ENCODE measurements at places on chromosomes 13 and 19. TPM values are rescaled to one million over a fixed set of nuclear protein-coding genes. Genes with fewer than 3 reads are reported as not detected.

- DNase-seq: no peak
- H3K27ac ChIP-seq: no peak overlapping the region
- no peaks in the 10 kb centered on the region for H3K27me3 ChIP-seq
- H3K4me1 ChIP-seq: peaks cover 21% of the 10 kb centered on the region
Observed at GRCh38 chr13:110445722-110446574, 115.6 kb downstream of the RAB20 start.

- H3K27me3 ChIP-seq: peaks cover 11% of the 10 kb centered on the region
- no peak overlapping the region for H3K27ac ChIP-seq
Observed at GRCh38 chr19:45677351-45678230, 9.6 kb downstream of the GIPR start.

- no peaks in the 10 kb centered on the region for H3K36me3 ChIP-seq
- no peak overlapping the region for H3K27ac ChIP-seq
- H3K27me3 ChIP-seq: no peaks in the 10 kb centered on the region
- H3K4me1 ChIP-seq: peaks cover 12% of the 10 kb centered on the region
- DNase-seq: no peak
Observed at GRCh38 chr13:97301382-97302095, 79.4 kb downstream of the MBNL2 start.

- no peaks in the 10 kb centered on the region for H3K36me3 ChIP-seq
- DNase-seq: no peak
- H3K27me3 ChIP-seq: no peaks in the 10 kb centered on the region
- H3K4me1 ChIP-seq: no peaks in the 10 kb centered on the region
- no peak overlapping the region for H3K4me3 ChIP-seq
Observed at GRCh38 chr13:92989301-92989700, 237.3 kb upstream of the GPC6 start.

DNA sequence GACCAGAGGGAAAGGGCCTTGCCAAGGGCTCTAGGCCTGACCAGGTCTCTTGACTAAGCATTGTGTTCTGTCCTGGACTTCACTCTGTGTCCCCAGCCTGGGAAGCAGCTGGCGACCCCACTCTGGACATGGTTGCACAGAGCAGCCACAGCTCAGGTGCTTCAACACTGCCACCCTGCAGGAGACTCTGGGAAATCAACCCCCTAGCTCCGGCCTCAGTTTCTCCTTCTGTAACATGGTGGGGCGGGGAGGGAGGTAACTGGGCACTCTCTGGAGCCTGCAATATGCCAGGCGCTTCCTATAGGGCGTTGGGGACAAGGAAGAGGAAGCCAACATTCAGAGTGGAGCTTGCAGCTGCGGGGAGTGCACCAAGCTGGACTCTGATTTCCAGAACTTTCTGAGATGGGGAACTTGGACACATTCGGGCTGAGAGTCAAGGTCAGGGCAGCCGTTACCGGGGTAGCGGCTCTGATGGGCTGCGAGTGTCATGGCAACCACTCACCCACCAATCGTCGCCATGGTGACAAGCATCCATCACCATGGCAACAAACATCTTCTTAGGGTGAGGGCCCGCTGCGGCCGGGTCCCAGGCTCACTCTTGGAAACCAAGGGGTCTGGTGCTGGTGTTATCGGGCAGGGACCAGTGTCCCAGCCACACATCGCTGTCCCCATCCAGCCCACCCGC is 12.8 kb downstream of the F2RL3 start:
- no peak overlapping the region for H3K4me3 ChIP-seq
- no peaks in the 10 kb centered on the region for H3K36me3 ChIP-seq
- H3K27ac ChIP-seq: no peak overlapping the region
- no peaks in the 10 kb centered on the region for H3K27me3 ChIP-seq
- no peak for DNase-seq

SWSAP1 gene
- total RNA-seq: 1.2 TPM

TEKTIP1 gene
- not detected for total RNA-seq

POSTN gene
- total RNA-seq: 145 TPM
